Activated T-cell treated with anti-CD3 and anti-CD28 coated beads for 48 hours (primary cell): ENCODE measurements at places on chromosomes 12 and 14.

GRCh38 chr12:3673981-3674708 is 78.8 kb downstream of the CRACR2A start:
- DNase-seq = no peak

GRCh38 chr14:94682736-94683135 is 70.5 kb downstream of the SERPINA3 start:
- DNase-seq = no peak

DNA sequence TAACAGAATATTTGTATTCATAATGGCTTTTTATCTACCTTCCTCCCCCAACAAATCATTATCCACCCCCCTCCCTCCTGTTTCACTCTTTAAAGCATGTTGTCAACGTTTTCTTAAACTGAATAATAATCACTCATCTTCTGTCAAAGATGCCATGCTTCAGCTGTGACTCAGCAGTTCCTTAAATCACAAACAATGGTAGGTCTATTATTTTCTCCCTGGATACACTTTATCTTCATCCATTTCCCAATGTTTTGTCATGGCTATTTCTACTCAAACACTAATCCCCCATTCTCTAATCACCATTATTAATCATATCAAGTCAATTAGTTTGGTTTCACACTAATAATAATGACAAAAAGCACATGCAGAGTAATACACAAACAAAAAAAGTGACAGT is 6.5 kb downstream of the CLEC12B start:
- DNase-seq = no peak

DNA sequence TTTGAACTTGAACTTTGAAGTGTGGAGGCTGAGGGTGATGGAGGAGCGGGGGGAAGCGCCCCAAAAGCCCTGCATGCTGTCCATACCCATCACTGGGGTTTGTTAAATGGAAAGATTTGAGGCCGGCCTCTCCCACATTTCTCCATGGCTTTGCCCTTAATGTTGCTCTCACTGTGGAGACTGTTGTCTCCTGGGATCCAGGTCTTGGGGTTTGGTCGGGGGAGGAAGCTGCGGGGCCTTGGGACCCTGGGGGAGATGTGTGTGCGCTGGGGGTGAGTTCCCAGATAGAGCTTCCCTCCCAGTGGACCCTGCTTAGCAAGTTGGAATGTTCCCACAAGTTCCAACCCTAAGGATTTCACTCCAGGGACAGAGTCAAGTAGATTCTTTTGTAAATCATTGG is 28.0 kb upstream of the LRTM2 start:
- no peak for DNase-seq

- no peak for DNase-seq
These were observed 88.7 kb downstream of the ACADS start for GRCh38 chr12:120814203-120814902.

DNA sequence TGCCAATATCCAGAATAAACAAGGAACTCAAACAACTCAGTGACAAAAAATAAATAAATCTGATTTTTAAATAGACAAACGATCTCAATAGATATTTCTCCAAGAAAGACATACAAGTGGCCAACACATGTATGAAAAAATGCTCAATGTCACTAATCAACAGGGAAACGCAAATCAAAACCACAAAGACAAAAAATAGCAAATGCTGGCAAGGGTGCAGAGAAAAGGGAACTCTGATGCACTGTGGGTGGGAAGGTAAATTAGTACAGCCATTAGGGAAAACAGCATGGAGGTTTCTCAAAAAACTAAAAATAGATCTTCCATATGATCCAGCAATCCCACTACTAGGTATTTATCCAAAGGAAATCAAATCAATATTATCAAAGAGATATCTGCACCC is 3.5 kb upstream of the EIF5 start:
- DNase-seq = no peak

DNA sequence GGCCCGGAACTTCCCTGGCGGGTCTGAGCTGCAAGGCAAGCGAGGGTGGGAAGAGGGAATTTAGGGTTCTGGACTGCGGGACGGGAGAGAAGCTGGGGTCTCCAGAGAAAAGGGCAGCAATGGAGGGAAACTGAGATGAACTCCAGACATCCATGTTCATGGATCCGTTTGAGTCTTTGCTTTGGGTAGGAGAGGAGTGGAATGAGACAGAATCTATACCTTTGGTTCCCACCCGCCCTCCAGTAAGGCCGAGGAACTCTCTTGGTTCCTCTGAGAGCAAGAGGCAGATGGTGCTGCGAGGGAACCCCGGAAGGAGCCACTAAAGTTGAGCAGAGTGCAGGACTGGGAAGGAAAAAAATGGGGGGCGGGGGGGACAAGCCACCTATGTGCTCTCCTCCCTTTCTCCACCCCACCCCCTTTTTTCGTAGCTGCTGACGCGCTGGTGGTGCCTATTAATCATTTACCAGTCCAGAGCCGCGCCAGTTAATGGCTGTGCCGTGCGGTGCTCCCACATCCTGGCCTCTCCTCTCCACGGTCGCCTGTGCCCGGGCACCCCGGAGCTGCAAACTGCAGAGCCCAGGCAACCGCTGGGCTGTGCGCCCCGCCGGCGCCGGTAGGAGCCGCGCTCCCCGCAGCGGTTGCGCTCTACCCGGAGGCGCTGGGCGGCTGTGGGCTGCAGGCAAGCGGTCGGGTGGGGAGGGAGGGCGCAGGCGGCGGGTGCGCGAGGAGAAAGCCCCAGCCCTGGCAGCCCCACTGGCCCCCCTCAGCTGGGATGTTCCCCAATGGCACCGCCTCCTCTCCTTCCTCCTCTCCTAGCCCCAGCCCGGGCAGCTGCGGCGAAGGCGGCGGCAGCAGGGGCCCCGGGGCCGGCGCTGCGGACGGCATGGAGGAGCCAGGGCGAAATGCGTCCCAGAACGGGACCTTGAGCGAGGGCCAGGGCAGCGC is 1.2 kb downstream of the SSTR1 start:
- no peak for DNase-seq

DNA sequence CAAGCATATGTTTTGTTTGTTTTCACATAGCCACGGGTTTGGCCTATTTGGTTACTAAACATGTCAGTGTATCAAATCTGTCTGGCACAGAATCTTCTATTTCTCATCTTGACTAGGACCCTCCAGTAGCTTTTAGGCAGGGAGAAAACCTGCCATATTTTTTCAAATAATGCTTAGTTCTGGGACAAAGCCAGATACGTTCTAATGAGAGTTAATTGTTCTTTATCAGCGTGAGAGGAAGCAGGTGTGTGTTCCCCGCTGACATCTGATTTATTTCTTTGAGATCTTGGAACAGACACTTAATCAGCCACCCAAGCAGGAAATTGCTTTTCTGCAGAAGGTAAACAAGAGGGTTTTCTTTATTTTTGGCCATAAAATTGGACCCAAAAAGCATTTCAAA is 54.8 kb downstream of the GOLGA5 start:
- DNase-seq = no peak

GRCh38 chr14:105486163-105486973 is at the start of gene CRIP1:
CRIP1 (plus strand) TSS chr14:105486886; CDS start chr14:105487260, 374 bp downstream.
- no peak for DNase-seq

DNA sequence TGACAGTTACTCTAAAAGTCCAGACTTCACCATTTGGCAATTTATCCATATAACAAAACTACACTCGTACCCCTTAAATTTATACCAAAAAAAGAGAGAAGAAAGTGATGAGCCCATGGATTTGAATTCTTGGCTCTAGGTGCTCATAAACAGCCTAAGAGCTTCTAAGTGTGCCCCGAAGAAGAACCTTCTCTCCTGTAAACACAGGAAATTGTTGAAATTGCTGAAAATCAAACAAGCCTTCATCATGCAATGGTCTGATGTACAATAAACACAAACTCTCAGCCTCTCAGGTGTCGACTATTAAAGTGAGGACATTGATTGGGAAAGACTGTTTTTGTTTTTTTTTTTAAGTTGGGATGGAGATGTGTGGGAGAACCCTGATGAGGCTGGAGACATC is 21.8 kb downstream of the PDE6H start:
- DNase-seq = no peak

DNA sequence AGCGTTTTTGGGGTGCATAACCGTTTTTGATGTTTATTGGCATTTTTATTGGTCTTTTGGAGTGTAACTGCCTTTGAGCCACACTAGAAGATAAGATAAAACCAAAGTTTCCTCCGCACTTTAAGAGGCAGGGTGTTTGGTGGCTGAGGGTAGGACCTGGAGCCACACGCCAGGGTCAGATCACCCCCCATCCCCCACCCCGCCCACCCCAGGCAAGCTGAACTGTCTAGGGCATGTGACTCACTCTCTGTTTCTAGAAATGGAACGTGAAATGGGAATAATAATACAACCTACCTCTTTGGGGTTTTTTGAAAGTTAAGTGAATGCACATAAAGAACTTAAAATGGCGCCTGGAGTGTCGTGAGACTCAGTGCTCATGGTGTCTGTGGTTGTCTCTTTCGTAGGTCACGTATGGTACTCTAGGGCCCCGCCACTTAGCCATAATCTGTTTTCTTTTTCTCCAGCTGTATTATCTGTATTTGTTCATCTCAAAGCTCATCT is 56.0 kb downstream of the PPP2R5C start:
- DNase-seq = no peak

DNA sequence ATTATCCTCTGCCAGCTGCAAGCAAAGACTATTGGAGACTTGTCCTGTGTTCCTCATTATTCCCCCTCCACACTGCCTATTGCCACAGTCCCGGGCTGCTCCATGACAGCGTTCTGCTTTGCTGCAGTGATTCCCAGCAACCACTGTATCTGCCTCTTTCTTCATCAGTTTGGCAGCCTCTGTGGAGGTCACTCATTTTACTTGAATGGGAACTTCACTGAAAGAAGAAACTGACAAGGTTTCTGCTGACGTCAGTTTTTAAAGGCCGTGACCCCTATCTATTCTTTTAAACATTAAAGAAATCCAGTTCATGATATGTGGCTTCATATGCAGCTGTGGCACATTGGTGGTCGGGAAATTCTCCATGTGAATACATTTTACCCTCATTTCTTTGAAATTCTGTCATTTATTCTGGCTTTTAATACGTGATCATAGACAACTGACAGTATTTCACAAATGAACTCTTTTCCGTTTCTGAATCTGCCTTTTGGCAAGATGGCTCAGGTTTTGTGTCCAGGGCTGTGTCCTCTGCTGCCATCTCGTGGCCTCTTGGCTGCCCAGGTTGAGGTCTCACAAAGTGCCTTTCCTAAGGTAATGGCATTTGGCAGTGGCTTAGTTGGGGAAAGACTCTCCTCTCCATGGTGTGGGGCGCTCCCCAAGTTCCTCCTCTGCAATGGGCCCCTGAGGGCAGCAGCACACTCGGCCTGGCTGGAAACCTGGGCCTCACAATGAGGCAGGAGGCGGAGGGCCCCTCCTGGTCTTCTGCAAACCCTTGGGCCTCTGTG is 5.8 kb downstream of the TMEM253 start:
- DNase-seq = peak; percentile 69

DNA sequence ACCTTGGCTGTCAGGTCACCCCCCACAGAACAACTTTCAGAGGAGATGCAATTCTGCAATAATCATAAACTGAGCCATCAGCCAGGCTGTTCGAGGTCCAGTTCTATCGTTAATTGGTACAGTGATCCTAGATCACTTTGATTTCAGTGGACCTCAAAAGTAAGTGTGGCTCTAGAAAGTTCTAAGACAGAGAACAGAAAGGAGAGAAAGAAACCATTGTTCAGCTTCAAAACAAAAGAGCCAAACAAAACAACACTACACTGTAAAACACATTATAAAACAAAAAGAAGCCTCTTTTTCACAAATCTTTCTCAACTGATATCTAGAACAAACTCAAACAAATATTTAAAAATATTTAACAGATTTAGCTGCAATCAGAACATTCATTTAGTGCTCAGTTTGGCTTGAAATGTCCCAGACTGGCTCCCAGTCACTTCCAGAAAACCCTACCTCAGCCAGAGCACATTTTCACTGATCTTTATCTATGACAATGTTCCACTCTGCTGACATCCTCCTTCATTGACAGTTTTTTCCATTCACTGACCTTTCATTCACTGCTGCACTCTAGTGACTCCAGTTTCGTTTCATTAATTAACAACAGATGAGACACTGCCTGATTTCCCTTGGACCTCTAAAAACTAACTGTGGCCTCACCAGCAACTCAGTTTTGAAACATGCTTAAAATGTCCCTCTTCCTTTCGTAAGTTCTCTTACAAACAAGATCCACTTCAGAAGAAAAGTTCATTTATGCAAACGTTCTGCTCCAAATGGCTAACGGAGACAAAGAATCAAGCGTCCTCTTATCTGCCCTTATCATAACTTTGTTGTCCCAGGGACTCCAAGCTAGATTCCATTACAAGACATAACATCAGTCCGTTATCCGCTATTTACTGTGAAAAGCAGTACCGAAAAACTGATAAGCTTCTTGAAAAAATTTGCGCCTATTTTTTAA is 56.8 kb downstream of the DUSP16 start:
- no peak for DNase-seq

GRCh38 chr12:1661553-1662335 is 29.1 kb upstream of the ADIPOR2 start:
- peak; percentile 82 for DNase-seq

DNA sequence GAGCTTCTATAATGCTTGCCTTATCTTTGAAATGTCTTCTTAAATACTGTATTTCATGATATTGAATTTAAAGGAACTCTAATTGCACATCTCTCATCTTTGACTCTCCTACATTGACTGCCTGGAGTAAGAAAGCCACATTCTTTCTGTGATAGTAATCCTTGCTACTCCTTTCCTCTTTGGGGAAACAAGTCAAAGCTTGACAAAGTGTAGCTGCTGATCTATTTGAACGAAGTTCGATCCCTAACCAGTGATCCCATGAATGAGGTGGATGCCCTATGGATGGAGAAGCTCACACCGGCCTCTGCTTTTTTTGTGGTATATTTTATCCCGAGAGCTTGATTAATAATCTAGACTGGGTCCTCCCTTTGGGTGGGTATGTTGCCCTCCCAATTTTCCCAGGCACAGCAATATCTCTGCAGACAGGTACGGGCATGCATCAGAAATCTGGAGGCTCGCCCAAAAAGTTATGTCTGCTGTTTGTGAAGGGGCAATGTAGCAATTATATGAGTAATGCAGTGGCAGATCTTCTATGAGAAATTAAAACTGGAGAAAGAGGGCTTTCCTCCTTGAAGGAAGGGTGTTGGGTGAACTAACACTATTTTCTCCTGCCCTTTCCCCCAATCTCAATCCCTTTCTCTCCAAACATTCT is 163.0 kb upstream of the FRMD6 start:
- DNase-seq = no peak

- peak; percentile 50 for DNase-seq
These were observed 10.9 kb downstream of the C12orf43 start for GRCh38 chr12:121005346-121005815.

GRCh38 chr12:115303723-115304309 is 619.8 kb upstream of the TBX3 start:
- no peak for DNase-seq
